ENCODE measurements at places on chromosomes 16 and 17.

DNA sequence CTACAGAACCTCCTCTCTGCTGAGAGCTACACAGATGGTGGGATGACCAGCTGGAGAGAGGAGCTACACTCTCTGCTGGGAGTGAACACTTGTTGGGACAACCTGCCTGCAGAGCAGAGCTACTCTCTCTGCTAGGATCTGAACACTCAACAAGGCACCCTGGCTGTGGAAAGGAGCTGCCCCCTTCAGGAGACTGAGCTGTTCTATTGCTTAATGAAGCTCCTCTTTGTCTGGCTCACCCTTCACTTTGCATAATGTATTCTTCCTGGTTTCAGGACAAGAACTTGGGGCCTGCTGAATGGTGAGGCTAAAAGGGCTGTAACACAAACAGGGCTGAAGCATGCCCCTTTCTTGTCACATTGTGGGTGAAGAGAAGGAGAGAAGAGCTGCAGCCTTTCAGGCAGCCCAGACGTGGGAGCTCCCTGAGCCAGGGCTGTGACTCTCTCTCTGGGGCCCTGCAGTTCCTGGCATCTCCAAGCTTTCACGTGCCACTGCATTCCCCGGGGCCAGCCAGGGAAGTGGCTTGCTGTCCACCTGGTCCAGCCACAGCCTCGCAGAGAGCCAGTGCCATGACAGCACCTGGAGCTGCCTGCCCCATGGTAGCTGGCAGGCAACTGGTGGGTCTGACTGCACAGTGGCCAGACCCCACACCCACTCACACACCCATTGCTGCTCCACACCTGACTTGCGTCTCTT, 272.8 kb upstream of the KCNJ16 start:
- no peak for DNase-seq

DNA sequence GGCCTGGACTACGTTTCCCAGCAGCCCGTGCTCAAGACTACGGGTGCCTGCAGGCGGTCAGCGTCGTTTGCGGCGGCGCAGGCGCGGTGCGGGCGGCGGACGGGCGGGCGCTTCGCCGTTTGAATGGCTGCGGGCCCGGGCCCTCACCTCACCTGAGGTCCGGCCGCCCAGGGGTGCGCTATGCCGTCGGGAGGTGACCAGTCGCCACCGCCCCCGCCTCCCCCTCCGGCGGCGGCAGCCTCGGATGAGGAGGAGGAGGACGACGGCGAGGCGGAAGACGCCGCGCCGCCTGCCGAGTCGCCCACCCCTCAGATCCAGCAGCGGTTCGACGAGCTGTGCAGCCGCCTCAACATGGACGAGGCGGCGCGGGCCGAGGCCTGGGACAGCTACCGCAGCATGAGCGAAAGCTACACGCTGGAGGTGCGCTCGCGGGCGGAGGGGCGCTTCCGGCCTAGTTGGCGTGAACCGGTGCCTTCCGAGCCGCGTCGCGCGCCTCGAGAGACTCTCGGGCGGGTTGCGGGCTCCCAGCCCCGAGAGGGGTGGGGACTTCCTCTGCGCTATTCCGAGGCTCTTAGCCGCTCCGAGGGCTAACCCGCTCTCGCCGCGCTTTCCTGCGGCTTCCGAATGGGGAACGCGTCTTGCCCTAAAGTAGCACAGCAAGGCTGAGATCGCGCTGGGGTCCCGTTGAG, at the start of gene RBL2:
TSS of gene RBL2 (plus strand) at position 95 of the 689 bp plus-strand sequence. CDS start at position 181, 86 bp downstream.
- DNase-seq: no peak

DNA sequence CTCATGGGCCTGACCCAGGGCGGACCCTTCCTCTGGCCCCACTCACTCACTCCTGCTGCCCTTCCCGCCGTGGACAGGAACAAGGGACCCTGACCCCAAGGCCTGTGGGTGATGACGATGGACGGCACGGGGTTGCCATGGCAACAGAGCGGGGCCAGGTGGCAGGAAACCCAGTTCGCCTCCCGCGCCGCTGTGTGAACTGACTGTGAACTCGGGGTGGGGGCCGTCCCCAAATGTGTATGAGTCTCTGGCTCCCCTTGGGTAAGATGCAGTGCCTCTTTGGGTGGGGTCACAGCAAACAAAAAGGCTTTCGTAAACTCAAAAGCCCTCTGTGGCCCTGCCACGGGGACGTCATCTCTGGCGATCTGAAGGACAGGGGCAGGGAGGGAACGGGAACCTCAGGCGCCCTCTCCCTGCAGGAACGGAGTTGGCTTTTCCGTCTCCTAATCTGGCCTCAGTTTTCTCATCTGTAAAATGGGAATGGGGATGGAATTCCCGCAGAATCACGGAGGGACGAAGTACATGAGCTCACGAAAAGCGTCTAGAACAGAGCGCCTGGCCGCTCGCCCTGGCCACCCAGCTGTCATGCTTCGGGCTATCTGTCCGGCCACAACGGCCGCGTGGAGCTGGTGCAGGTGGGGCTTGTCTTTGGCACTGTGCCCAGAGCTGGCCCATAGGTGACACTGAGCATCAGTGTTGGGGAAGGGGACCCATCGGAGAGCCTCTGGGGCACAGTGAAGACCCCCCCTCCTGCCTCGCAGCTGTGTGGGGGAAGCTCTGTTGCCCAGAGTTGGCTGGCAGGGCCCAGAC, 44.9 kb upstream of the PABPN1L start:
- DNase-seq: no peak

DNA sequence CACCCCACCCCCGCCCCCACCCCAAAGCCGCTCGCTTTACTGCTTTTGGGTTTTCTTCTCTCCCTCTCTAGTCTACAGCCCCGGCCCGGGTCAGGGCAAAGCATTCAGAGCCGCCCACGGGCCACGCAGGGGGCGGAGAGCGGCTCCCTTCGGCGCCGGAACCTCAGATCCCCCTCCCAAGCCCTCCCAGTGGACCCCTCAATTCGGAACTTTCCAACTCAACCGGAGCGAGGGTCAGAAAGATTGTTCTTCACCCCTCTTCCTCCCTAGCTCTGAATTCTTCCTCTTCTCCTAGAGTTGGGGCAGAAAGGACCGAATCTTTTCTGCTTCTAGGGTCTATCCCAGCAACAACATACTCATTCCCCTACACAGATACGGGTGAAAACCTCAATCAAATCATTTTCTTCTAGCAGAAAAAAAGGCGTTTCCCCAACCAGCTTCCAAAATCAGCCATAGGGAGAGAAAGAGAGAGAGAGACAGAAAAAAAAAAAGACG, 1.0 kb downstream of the HOXB2 start:
- no peak for DNase-seq

DNA sequence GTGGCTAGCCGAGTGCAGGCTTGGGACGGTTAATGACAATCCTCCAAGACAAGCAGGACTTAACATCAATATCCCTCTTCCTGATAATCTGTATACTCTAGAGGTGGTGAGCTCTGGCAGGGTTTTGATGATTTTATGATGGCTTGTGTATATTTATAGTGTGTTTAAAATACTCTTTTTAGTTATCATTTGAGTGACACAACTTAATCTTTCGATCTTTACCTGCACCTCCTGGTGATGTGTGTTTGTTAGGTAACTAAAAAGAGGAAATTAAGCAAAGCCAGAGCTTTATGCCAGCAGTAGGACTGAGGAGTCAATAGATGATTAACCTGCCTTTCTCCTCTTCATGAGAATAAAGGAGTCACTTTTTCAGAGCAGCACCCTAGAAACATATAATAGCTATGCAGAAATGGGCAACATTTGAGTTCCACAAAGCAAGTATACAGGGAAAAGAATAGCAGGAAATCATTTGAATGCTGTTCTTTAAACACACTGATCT, 210.5 kb downstream of the IRX3 start:
- DNase-seq: no peak

- no peak for DNase-seq
These were observed 9.9 kb downstream of the HAP1 start for GRCh38 chr17:41724476-41725050.

- no peak for DNase-seq
These were observed 8.5 kb downstream of the KIF19 start for GRCh38 chr17:74334393-74335039.

DNA sequence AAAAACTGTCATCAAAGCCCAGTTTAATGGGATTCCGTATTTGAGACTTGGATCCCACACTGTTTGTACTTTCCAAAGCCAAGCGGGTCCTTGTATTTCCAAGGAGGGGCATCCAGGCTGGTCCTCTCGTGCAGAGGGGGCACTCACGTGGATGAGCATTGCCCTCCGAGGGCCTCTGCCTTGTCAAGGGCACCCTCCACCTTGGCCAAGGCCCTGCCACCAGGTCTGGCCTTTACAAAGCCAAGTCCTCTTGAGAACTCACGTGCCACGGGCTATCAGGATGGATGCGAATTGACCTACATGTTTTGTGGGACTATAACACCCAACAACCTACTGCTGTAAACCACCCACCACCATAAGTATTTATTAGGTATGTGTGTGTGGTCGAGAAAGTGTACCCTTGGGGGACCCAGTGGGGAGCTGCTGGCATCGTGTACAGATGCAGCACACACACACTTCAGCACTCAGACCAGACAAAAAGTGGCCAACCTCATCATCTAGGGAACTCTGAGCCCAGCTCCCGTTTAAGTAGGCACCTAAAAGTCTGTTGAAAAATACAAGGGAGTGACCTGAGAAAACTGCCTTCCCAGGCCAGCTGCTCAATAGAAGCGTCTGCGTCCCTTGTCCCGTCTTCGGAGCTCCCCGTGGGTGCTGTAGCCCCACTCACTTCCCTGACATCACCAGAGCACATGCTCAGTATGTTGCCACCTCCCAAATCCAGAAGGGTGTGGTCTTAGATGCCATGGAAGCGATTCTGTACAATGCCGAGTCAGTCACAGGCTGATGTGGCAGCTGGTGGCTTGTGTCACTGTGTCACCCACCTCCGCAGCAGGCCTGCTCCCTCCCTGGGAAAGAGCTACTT, 12.9 kb downstream of the MAP1LC3B start:
- DNase-seq: no peak

GRCh38 chr16:55350984-55351383, 27.0 kb downstream of the IRX6 start:
- no peak for DNase-seq

GRCh38 chr17:83173914-83174361, 94.5 kb downstream of the METRNL start:
- no peak for DNase-seq

- no peak for DNase-seq
These were observed 67.5 kb downstream of the CYTH1 start for GRCh38 chr17:78714534-78714933.

- no peak for DNase-seq
These were observed 53.0 kb upstream of the MEAK7 start for GRCh38 chr16:84557504-84557903.

DNA sequence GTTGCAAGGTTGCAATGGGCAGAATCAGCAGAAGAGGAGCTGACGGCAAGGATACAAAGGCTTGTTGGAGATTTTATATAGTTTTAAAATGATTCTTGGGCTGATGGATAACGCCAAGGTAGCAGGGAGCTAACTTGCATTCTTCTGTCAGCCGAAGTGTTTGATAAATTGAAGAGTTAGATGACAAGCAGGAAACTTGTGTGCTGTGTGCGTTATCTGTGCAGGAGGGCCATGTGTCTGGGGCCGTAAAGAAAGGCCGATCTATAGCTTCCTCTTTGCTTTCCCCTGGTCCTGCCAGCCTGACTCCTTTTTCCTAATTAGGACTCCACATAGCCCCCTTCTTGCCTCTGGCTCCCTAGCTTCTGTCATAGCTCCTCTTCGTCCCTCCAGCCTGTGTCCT, 6.7 kb upstream of the WWOX start:
- no peak for DNase-seq

- no peak for DNase-seq
These were observed 1.0 kb downstream of the SRCIN1 start for GRCh38 chr17:38604479-38605403.

- DNase-seq: no peak
These were observed 98.7 kb upstream of the NACA2 start for GRCh38 chr17:61689610-61690180.

- no peak for DNase-seq
These were observed 4.4 kb downstream of the DLG4 start for GRCh38 chr17:7215136-7215638.

GRCh38 chr17:49764559-49765180, 739 bp upstream of the FAM117A start:
- DNase-seq: no peak

GRCh38 chr17:44887971-44888954, 11.0 kb downstream of the EFTUD2 start:
- DNase-seq: no peak

DNA sequence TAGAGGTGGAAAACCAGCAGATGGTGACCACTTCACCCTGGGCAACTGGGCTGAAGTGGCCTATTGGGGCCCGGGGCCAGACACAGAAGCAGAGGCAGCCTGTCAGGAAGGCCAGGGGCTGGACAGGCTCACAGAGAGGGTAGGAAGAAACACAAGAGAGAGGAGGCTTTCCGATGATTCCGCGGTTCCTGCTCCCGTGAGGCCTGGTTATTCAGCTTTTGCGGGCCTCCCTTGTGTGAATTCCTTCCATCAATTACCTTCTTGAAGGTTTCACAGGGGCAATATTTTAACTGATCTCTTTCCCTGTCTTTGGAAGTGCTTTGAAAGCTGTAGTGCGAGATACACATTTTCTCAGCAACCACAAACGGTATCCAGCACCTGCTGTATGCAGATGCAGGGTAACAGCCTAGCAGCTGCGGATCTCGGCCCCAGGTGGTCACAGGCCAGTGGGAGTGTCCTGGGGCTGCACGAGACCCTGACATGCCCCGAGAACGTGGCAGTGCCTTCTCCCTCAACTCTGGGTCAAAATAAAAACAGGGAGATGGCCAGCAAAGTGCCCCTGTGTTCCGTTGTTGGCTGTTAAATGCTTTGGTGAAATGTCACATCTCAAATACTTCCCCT, 11.6 kb upstream of the CMIP start:
- no peak for DNase-seq

DNA sequence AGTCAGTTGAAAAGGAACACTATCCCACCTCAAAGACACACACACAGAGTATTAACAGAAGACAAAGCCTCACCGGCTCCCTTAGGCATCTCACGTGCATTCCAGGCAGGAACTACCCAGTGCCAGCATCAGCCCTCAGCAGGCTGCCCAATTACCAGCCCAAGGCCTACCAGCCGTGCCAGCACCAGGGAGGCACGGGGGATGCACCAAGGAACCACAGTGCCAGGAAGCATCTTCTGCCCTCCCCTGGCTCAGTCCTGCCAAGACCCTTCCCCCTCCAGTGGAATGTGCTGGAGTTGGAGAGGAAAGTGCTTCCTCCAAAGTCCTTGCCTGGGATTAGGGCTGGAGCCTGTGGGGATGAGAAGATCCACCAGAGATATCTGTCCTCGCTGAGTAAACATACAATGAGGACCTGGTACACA, 11.0 kb upstream of the KRT19 start:
- DNase-seq: no peak

- DNase-seq: peak; percentile 82
These were observed 313.2 kb upstream of the KCNJ16 start for GRCh38 chr17:69761767-69762321.

GRCh38 chr16:87821376-87822107, 47.8 kb downstream of the SLC7A5 start:
- DNase-seq: no peak

GRCh38 chr17:15447928-15448579, 19.4 kb downstream of the CDRT4 start:
- DNase-seq: no peak

GRCh38 chr17:69503711-69504110, 89.2 kb downstream of the MAP2K6 start:
- DNase-seq: no peak

DNA sequence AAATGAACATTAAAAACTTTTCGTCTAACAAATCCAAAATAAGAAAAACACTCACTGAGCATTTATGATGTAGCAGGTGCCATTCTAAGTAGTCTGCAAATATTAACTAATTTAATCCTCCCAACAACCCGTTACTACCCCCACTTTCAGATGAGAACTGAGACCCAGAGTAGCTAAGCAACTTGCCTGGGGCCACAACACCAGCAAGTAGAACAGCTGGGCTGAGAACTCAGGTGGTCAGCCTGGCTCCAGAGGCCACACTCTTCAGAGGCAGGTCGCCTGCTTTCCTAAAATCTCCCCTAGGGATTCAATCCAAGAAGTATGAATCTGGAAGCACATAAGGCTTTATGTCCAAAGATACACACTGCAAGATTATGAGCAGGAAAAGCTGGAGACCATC, 6.2 kb downstream of the MBTPS1 start:
- no peak for DNase-seq
